Retinal pigment epithelial cell (primary cell): ENCODE measurements at places on chromosomes 3 and 15.

DNA sequence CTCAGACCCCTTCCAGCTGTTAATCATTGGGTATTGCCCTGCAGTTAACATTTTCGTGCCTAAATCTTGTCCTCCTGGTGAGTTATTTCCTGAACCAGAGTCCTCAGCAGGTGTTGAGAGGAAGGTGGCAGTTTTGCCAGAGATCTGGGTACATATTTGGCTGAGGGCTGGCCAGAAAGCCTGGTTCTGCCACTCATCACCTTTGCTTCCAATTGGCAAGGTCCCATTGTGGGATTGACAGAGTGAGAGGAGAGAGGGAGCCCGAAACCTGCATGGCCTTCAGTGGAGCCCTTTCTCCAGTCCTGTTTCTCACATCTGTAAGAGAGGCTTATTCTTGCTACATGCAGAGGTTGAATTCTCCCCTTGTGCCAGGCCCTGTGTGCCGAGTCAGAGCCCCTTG, 8.9 kb upstream of the TKT start:
- DNase-seq: no peak

DNA sequence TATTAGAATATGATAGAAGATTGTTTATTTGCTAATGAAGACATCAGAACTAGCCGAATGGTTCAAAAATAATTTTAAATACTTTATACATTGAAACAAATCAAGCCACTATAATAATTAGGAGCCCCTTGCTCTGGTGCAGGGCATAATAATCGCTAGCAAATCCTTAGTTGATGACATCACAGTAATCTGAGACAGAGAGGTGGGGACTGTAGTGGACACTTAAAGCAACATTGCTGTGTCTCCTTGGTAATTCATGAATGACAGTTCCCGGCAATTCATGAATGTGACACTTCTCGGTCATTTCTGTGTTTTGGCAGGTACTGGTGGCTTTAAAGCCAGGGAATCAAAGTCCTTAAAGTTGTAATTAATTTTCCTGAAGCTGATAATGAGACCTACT, 114.3 kb downstream of the PPM1L start:
- no peak for DNase-seq

DNA sequence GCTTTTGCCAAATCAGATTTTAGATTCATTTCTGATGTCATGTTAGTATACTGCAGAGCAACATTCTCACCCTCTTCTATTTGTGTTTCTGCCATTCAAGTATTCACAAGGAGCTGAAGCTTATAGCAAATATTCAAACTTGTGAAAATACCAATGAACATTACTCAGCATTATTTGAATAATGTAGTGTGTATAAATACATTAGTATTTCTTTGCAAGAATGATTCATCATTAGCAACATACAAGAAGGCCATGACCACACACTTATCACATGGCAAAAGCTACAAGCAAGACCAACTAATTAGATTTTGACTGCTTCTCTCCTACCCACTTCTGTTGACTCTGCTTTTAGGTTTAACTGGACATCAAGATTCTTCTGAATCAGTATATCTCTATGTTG, 124.9 kb downstream of the IGSF11 start:
- DNase-seq: no peak

DNA sequence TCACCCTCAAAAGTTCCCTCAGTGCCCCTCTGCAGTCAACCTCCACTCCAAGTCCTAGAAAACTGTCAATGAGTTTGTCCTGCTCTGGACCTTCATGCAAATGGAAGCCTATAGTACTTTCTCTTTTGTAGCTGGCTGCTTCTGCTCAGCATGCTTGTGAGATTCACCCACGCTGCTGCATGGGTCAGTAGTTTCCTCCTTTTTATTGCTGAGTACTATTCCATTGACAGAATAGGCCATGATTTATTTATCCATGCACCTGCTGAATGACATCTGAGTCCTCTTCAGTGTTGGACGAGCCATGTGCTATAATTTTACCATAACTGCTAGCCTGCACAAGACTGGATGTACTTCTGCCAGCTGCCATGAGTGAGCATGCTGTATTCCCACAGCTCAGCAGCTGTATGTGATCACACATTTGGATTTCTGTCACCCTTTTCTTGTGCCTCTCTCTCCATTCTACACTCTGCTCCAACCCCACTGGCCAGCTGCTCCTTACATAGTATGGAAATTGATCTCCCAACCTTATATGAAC, 26.3 kb downstream of the CDCP1 start:
- DNase-seq: no peak

GRCh38 chr3:165197481-165197800, 1.3 kb upstream of the SLITRK3 start:
- DNase-seq: no peak
